ENCODE measurements at places on chromosomes 2 and 18.

DNA sequence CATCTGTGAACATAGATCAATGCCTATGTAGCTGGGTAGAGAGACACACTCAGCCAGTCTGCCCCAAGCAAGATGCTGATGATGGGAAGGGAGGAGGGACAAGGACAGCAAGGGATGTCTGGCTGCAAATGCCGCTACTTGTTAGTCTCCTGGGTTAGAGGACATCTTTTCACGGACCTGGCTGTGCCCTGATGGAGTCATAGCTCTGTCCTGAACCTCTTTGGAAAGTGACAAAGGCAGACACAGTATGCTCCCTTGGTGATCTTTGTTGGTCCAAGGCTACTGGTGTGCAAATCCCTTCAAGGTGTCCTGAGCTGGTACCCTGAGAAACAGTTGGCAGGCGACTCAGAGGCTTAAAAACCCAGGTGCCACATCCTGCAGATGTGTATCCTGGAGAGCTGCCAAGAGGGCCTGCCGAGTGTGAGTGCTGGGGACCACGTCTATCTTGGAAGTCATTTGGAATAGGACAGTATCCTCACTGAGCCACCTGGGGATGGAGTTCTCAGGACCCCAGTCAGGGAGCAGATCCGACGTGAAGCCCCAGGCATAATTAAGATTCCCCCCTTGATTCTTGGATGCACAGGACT is 10.8 kb downstream of the FOSL2 start:
- no peak for DNase-seq

- DNase-seq, result no peak
These were observed 71.1 kb upstream of the DSC1 start for GRCh38 chr18:31233621-31234275.

GRCh38 chr2:1728821-1729220 is 15.5 kb downstream of the PXDN start:
- DNase-seq, result no peak

DNA sequence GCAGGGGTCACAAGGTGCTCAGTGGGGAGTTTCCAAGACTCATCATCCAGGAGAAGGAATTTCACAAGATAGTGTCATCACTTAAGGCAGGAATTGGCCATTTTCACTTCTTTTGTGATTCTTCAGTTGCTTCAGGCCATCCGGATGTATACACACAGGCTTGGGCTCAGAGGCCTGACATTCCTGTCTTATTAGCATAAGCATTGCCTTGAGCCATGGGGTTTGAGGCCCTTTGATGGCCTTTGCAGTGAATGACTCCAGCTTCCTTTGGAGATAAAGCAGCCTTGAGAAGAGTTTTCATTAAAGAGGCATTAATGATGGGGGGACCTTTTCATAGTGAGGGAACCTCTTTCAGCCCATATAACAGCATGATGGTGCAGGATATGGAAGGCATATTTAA is 366.0 kb upstream of the CNTNAP5 start:
- DNase-seq, result no peak

- DNase-seq, result no peak
These were observed 448.6 kb downstream of the BCL11A start for GRCh38 chr2:60104514-60105505.

- DNase-seq, result no peak
These were observed 86.9 kb downstream of the LTBP1 start for GRCh38 chr2:33033606-33034081.

- DNase-seq, result no peak
These were observed 65.4 kb upstream of the HNRNPA3 start for GRCh38 chr2:177147093-177147694.

DNA sequence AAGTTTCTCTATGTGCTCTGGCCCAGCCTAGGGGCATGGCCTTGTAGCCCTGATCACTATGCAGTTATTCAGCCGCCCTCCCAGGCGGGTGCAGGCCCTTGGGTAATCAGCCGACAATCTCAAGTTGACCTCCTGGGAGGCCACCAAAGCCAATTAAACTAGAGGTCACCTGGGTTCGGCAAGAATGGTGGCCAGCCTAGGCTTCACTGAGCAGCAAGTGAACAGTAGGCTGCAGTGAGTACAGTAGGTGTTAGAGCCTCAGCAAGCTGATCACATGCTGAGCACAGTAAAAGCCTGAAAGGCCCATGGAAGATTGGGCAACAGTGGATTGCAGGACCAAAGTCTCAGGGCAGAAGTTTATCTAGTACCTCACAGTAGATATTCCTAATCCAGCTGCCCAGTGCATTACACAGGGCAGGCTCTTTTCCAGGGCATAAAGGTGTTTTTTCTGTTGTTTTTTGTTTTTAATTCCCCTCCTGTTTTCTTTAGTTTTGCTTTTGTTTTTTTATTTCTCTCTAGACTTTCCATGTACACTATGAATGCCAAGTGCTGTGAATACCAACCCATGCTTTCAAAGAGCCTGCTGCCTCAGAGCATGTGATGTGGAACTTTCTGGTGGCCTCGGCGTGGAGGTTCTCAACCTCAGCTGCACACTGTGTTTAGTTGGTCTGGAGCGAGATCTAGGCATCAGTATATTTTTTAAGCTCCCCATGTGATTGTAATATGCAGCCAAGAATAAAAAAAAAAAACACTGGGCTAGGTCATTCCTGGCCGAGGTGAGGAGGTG is 55.9 kb upstream of the ATL2 start:
- no peak for DNase-seq

DNA sequence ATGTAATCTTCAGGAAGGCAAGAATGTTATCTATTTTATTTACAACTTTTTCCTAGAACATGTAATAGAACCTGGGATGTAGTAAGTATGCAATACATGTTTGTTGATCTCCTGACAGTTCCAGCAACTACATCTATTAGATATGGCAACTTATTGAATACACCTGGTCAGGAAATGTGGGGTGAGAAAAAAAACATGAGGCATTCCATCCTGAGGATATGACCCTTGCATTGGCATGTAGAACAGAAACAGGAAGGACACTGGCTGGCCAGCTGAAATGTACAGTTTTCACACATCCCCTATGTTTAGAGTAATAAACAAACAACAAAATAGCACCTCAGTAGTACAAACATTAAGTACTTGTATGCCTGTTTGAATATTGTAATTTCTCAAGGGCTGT is 272.6 kb upstream of the NT5C1B start:
- no peak for DNase-seq

Measured in stimulated activated CD4-positive, alpha-beta T cell treated with anti-CD3 and anti-CD28 coated beads, Interleukin-2, amount 100 ng/mL, for 48 hours (primary cell).